Activated CD4-positive, alpha-beta T cell treated with anti-CD3 and anti-CD28 coated beads, Interleukin-2, amount 50 U/mL, for 1 hour (primary cell): ENCODE measurements at places on chromosomes 1 and 21.

- no peak for DNase-seq
Measured at GRCh38 chr1:58401991-58402390, 144.5 kb downstream of the OMA1 start.

DNA sequence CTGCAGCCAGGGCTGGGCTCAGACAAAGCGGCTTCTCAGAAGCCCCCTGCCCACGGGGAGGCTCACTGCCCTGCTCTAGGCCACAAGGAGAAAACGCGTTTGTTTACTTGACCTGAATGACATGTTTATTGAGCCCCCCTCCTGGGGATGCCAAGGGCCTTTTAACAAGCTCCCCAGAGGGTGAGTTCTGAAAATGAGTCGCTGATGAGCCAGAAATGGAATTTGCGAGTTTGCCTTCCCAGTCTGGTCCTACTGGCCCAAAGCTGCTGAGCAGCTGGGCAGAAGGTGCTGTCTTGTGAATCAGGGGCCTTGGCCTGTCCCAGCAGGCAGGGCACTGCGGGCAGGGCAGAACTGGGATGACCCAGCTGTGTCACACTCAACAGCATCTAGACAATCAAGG, 120.6 kb downstream of the SYF2 start:
- DNase-seq = no peak

GRCh38 chr21:34181431-34182039, 108.2 kb downstream of the MRPS6 start:
- no peak for DNase-seq

DNA sequence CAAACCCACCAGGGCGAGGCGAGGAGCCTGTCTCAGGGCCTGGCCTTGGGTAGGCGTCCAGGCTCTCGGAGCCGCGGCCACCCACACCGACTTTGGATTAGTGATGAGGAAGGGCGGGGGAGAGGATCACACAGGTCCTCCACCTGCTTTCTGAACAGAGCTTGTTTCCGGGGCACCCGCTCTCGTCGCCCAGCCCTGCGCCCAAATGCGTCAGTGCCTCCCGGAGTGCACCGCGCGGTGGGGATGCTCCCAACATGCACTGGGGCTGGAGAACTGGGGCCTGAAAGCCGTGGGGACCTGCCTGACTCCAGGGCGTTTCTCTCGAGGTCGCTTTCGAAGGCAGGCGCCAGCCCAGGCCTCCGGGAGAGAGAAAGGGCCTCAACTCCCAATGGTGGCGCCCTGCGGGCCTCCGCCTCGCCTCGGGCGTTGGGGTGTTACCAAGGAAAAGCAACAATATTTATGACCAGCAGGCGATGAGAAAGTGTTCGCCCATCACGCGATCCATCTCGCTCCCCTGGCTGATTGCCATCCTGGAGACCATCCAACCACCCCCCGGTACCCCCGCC, 8.9 kb upstream of the LHX8 start:
- DNase-seq = no peak

DNA sequence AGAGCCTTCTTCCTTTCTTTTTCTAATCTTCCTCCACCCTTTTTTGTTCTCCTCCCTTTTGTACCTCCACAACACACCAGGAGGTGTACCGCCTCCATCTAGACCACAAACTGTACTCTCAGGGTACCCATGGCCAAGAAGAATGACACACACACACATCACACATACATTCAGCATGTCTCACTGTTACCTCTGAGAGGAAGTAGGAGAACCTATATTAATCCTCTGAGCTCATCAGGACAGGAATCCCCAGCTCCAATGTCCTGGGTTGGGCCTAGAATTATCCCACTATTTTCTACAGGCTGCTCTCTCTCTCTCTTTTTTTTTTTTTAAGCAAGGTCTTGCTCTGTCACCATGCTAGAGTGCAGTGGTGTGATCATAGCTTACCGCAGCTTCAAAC, 36.7 kb downstream of the ATP2B4 start:
- no peak for DNase-seq

DNA sequence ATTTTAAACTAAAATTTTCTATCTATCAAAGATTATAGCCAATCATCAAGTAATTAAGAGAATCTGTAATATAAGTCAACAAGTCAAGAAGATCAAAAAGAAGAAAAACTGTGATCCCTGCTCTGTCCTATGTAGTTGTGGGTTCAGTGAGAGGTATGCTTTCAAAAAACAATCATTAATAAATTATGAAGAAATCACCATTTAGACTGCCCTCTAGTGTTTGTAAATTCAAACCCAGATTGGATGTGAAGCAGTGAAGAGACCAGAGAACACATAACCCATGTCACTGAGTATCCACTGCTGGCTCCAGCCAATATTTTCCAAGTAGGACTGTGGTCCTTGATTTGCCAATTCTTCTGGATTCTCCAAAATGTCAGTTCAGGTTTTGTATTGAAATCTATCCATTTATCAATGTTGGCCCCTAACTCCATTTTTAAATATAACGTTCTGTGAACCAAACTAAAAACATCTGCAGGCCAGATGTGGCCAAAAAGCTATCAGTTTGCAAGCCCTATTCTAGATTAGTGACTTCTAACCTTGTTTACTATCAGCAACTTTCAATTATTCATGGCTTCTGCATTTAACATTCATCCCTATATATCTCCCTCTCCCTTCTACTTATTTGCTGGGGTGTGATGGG, 467.5 kb upstream of the CXADR start:
- no peak for DNase-seq

DNA sequence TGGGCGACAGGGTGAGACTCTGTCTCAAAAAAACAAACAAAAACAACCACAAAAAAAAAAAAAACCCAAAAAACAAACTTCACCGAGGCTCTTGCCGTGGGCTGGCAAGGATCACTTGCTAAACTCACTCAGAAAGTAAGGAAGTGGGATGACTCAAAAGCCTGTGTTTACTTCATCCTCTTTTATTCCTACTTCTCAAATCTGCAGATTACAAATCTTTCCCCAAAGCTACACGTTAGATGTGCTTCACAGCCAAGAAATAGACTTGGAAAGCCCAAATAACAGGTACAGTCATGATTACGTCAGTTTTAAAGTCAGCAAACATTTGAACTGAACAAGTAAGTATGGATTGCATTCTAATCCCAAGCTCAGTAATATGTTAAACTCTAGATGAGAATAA, 359.3 kb downstream of the ADGRL2 start:
- no peak for DNase-seq

- no peak for DNase-seq
Measured at GRCh38 chr1:205936846-205937586, 6.2 kb downstream of the SLC26A9 start.

GRCh38 chr1:216617081-216617875, 106.0 kb downstream of the ESRRG start:
- no peak for DNase-seq

DNA sequence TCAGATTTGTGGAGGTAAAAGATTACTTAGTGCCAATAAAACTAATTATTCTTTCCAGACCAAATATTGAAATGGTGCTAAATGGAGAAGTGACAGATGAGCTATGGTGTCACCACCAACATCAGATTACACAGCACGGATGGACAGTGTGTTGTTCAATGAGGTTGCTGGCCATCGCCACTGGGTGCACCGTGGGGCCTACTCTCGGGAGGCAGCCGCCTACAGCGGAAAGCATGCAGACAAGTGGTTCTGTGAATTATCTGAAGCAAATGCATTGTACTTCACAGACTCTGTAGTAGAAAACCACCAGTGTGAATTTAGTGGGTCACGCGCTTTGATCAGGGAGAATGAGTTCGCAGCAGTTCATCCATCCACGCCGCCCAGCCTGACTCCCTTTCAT, 42.3 kb downstream of the GNG4 start:
- DNase-seq = no peak

DNA sequence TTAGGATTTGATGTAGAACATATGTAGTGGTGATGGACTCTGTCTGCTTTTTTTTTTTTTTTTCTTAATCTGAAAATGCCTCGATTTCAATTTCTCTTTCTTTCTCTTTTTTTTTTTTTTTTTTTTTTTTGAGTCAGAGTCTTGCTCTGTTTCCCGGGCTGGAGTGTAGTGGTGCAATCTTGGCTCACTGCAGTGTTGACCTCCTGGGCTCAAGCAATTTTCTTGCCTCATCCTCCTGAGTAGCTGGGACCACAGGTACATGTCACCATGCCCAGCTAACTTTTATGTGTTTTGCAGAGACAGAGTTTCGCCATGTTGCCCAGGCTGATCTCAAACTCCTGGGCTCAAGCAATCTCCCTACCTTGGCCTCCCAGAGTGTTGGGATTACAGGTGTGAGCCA, 17.4 kb downstream of the MAST2 start:
- DNase-seq = no peak

GRCh38 chr21:29413683-29414082, 115.0 kb downstream of the BACH1 start:
- DNase-seq = no peak

DNA sequence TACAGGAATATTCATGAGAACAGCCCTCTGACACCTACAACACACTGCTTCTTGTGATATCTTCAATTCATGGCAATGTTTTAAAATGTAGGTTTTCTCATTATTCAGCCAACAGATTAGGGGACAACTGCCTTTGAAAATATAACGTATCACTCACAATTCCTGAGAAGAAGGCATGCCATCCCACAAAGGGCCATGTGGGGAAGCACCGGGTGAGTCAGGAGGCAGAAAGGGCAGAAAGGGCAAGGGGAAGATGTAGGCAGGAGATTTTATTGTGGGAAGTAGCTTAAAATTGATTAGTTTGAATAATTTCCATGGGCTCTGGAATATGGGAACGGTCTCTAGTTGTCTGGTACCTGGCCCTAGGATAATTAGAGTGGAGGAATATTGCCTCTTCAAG, 165.7 kb downstream of the HHIPL2 start:
- no peak for DNase-seq

GRCh38 chr1:230970432-230970831, 8.2 kb downstream of the TTC13 start:
- DNase-seq = no peak

DNA sequence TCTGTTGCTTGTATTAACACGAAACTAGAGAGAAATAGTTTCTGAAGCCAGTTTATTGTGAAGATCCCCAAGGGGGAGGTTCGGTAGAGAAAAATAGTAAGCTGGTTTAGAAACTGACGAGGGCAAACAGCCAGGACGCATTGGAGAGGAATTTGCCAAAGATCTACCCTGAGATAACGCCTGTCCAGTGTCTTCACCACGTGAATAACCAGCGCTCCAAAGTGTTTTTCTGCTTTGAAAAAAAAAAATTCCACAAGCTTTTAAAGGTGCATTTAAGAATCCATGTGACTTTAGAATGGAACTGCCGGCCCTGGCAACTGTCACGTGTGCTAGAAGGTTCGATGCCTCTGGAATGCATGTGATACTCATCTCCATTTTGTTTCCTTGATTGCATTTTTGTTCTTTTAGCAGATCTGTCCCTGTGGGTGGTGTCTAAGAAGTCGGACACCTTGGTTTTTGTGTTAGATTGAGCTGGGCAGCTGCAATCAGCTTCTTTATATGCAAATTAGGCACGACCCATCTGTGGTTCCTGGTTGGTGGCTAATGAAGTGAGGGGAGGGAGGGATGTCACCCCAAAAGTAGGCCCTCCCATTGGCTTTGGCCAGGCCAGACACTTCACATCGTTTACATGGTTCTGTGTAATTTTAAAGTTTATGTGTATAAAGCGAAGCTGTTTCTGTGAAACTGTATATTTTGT, 1.3 kb upstream of the THAP3 start:
- no peak for DNase-seq

DNA sequence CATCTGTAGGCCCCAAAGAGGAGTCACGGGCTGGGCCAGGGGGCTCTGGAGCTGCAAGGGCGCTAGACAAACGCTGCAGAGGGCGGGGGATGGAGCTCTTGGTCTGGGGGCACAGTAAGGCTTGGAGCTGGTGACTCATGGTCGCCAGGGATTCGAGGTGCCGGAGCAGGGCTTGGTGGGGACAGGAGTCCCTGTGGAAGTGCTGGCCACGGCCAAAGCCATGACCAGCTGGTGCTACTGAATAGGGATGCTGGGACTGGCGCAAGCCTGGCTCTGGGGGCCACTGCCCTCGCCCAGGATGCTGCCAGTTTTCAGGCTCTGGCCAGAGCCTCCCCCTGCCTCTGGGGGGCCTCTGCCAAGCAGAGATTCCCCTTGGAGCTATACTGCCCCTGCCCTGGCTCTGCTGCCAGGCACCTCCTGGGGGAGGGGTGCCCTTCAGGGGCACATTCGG, 25.2 kb downstream of the SPOCD1 start:
- DNase-seq = no peak

DNA sequence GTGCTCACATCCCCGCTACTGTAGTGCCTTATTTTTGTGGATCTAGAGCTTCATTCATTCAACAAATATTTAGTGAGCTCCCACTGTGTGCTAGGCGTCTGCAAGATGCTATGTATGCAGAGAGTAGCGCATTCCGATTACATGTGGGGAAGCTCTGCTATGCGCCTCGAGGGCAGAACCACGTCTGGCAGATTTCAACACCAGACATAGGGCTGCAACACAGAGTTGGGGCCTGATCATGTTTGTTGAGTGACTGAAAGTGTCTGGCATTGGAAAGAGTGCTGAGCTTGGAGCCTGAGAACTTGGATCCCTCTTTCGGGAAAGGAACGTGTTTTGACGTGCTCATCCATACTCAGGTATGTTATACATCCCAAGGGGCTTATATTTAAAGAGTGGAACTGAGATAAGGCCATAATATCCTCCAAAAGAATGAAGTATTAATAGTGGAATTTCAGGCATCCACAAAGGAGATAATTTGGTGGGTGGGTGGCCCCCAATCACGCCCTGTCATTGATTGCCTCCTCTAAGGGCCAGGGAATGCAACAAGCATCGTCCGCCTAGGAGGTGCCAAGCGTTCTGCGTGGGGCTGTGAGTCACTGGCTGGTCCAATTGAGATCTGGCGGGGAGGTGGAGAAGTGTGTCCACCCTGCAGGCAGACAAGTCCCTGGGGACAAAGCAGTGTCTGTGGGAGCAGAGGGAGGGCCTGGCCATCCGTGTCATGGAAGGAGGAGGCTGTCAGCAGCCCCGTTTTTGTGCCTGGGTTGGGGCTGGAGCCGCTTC, 62.8 kb upstream of the ZBTB40 start:
- DNase-seq = no peak

DNA sequence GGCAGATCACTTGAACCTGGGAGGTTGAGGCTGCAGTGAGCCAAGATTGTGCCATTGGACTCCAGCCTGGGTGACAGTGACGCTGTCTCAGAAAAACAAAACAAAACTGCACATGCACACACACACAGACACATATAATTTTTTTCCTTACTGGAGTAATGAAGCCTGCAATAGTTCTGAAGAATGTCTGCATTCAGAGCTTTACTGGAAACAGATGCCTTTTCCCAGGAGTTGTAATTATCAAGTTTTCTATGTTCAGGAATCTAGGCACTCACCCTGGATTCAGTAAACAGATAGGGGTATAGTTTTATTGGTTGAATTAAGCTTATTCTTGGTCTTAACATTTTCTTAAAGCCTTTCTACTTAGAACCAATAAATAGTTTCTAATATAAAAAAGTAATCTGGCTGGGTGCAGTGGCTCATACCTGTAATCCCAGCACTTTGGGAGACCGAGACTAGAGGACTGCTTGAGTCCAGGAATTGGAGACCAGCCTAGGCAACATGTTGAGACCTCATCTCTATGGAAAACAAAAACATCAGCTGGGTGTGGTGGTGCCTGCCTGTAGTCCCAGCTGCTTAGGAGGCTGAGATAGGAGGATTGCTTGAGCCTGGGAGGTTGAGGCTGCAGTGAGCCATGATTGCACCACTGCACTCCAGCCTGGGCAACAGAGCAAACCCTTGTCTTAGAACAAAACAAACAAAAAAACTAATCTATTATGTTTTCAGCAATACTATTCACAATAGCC, 15.8 kb downstream of the SPEN start:
- no peak for DNase-seq

GRCh38 chr1:53688381-53689102, 50.4 kb downstream of the GLIS1 start:
- no peak for DNase-seq
